ENCODE measurements at places on chromosomes 1 and 21. TPM values are rescaled to one million over a fixed set of nuclear protein-coding genes. Genes with fewer than 3 reads are reported as not detected.

DNA sequence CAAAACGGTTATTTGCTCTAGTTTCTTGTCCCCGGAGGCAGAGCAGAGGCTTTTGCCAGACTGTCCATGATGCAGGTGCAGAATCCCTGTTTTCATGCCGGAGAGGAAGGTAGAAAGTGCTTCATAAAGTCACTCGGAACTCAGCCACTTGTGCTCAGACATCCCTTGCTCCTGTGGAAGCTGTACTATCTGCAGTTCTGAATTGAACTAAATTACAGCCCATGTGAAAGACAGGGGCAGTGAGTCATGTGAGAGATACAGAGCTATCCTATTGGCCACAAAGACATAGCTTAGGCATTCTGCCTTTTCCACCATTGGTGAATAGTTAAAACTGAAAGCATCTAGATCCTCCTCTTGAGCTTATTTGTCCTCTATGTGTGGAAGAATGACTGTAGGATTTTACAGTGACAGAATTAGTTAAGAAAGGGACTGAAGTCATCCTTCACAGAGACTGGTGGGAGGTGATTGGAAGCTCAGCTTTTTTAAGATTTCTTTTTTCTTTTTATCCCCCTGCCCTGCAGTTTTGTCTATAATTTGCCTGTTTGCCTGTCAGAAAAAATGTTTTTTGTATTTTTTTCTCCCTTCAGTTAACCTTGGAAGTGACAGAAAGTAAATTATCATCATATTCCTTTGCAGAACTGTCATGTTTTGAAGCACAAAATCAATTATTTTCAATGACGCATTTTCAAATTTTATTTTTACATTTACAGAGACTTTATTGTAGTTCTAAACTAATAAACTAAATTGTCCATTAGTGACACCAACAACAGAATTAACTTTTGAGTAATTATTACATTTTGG lies 298.6 kb downstream of the PTPRC start:
- no peak for DNase-seq
- H3K4me3 ChIP-seq, result peak overlapping the region; percentile 43
- no peaks in the 10 kb centered on the region for H3K36me3 ChIP-seq
- peak overlapping the region; percentile 85 for H3K27ac ChIP-seq

GRCh38 chr21:40546647-40547046 lies 300.3 kb downstream of the DSCAM start:
- H3K4me1 ChIP-seq, result no peaks in the 10 kb centered on the region
- no peaks in the 10 kb centered on the region for H3K27me3 ChIP-seq
- H3K36me3 ChIP-seq, result no peaks in the 10 kb centered on the region
- no peak for DNase-seq

MANEAL gene
- 4.7 TPM for total RNA-seq

DNA sequence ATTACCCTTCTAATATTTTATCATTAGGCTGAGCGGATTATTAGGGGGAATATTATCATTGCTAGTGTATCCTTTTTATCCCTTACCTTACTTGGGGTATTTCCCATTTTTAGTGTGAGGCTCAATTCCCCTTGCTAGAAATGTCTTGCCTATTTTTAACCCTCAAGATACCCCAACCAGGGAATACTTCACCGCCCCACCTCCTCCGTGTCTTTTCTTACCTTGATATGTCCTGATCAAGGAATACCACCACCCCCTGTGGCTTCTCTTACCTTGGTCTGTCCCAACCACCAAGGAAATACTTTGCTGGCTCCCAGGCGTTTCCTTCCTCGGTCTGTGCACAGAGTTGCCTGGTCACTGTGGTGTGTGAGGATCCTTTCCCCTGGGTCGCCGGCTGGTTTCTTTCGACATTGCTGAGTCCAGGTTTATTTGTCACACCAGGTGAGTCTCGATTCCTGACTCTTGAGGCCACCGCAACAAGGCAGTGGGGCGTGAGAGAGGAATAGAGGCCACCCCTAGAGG lies 57.8 kb downstream of the SERINC2 start:
- H3K4me1 ChIP-seq, result no peaks in the 10 kb centered on the region
- no peak overlapping the region for H3K27ac ChIP-seq
- no peaks in the 10 kb centered on the region for H3K36me3 ChIP-seq
- no peak for DNase-seq
- H3K4me3 ChIP-seq, result no peak overlapping the region
- no peaks in the 10 kb centered on the region for H3K27me3 ChIP-seq

GRCh38 chr21:29149808-29150425 lies 19.5 kb downstream of the MAP3K7CL start:
- H3K27me3 ChIP-seq, result no peaks in the 10 kb centered on the region
- no peak overlapping the region for H3K4me3 ChIP-seq
- DNase-seq, result no peak
- H3K36me3 ChIP-seq, result no peaks in the 10 kb centered on the region
- H3K27ac ChIP-seq, result no peak overlapping the region

PCAT6 gene
- not detected for total RNA-seq

DNA sequence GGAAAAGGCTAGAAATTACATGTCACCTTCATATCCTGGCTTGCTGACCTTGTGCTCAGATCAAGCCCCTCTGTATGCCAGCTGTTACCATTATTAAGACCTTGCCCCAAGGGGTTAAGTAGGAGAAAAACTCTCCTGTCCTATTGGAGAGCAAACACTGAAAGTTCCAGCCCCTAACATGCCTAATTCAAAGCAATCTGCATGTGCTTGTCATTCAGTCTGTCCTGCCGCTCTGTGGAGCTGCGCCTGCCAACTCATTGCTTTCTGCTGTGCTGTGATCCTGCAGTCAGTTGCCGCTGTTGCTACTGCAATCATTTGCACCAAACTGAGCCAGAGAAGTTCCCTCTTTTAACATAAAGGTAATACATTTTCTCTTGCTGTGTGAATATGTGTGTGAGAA lies 113.4 kb downstream of the DISP1 start:
- peak overlapping the region; percentile 57 for H3K27ac ChIP-seq
- peaks cover 41% of the 10 kb centered on the region for H3K4me1 ChIP-seq
- peak overlapping the region; percentile 10 for H3K4me3 ChIP-seq
- H3K27me3 ChIP-seq, result no peaks in the 10 kb centered on the region
- DNase-seq, result peak; percentile 76
- H3K36me3 ChIP-seq, result no peaks in the 10 kb centered on the region

DNA sequence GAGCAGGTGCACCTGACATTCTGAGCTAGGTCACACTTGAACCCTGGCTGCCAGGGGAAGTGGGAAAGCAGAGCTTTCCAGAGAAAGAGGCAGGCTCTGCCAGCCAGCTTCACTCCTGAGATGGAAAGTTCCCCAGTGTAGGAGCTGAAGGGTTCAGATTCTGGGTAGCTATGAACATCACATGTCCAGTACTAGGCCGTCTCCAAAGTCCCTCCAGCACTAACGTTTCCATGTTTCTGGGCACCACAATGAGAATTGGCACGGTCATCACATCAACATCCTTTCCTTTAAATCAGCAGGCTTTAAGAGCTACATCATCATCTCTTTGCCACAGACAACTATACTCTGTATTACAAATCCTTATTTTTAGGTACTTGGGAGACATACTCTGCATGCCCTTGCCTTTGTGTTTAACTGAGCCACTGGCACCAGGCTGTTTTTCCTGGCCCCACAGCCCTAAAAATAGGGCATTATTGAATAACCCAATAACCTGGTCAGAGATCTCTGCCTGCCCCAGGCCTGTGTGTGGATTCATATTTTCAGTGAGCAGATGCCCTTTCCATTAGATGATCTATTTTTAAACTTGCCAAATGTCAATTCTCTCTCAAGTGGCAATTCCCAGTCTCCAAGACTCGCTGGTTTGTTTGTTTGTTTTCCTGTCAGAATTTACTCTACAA lies 35.4 kb upstream of the USP24 start:
- no peak for DNase-seq
- no peak overlapping the region for H3K27ac ChIP-seq
- peaks cover 8% of the 10 kb centered on the region for H3K4me1 ChIP-seq
- no peak overlapping the region for H3K4me3 ChIP-seq

GRCh38 chr1:2907051-2907450 lies 105.6 kb upstream of the TTC34 start:
- H3K36me3 ChIP-seq, result no peaks in the 10 kb centered on the region
- no peak overlapping the region for H3K4me3 ChIP-seq
- no peak for DNase-seq
- H3K27ac ChIP-seq, result no peak overlapping the region
- H3K4me1 ChIP-seq, result no peaks in the 10 kb centered on the region
- H3K27me3 ChIP-seq, result no peaks in the 10 kb centered on the region

DNA sequence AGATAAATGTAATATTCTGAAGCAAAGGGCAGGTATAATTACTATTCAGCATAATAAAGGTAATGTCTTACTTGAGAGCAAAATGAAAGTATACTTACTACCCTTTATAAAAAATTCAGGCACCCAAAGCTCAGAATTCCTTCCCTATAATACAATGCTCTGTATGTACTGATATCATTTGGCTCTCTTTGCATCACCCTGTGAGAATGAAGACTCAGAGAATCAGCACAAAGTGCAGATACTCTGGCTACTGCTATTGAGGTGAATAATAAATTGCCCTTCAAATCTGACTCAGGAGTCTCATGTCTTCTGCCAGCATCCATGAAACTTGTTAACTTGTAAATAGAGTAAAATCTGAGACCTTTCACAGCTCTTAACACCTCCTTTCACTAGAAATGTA lies 108.5 kb upstream of the KCTD3 start:
- no peak for DNase-seq
- no peaks in the 10 kb centered on the region for H3K27me3 ChIP-seq
- no peaks in the 10 kb centered on the region for H3K36me3 ChIP-seq

DNA sequence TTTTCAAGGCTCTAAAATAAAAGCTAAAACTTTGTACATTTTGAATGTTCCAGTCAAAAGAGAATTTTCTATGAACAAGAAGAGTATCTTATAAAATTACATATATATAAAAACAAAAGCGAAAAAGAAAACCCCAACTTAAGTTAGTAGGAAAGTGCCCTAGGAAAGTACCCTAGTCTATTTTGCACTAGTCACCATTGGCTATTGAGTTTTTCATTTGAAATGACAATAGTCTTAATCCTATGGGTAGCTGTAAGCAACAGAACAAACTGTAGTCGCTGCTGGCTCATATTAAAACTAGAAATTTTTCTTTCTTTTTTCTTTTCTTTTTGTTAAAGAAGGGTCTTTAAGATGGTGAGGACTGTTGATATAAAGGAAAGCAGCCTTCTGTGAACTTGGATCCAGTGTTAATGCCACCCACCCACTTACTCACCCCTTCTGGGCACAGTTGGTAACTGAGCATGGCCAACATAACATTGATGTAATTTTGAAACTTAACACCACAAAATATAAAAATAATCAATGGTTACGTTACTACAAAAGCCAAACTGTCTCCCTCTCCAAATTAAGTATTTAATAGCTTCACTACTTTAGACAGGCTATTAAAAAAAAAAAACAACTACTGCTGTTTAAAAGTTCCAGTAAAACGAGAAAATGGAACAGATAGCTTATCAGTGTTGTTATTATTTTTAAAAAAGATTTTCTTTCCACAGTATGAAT lies 177.0 kb downstream of the EIF4G3 start:
- H3K27me3 ChIP-seq, result no peaks in the 10 kb centered on the region
- H3K27ac ChIP-seq, result no peak overlapping the region
- H3K4me3 ChIP-seq, result no peak overlapping the region
- no peaks in the 10 kb centered on the region for H3K36me3 ChIP-seq

DNA sequence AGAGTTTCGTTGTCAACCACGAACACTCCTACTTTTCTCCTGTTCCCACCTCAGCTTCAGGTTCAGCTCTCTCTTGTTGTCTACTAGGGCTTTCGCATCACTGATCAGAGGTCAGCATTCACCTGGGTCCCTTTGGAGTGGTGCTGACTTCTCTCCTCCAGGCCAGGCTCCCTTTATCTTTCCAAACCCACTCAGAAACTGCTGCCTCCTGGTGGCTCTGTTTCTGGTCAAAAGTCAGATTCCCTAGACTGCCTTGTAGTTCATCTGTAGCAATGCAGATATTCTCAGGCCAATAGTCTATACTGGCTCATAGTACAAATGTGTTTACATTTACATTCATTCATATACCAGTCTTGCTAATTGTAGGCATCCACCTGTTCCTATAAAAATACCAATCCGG lies 6.4 kb upstream of the ERI3 start:
- no peaks in the 10 kb centered on the region for H3K27me3 ChIP-seq
- H3K27ac ChIP-seq, result no peak overlapping the region
- no peak for DNase-seq
- H3K4me1 ChIP-seq, result no peaks in the 10 kb centered on the region
- no peak overlapping the region for H3K4me3 ChIP-seq

- H3K27me3 ChIP-seq, result no peaks in the 10 kb centered on the region
- H3K36me3 ChIP-seq, result peaks cover 80% of the 10 kb centered on the region
- no peak for DNase-seq
These were observed 67.4 kb downstream of the SASS6 start for GRCh38 chr1:100065183-100065968.

CDC42BPA gene
- 36.4 TPM for total RNA-seq

LRRC7 gene
- total RNA-seq, result 0.63 TPM

GRCh38 chr1:4784761-4785160 lies 130.4 kb downstream of the AJAP1 start:
- no peak overlapping the region for H3K27ac ChIP-seq
- H3K27me3 ChIP-seq, result no peaks in the 10 kb centered on the region
- H3K36me3 ChIP-seq, result no peaks in the 10 kb centered on the region

DNA sequence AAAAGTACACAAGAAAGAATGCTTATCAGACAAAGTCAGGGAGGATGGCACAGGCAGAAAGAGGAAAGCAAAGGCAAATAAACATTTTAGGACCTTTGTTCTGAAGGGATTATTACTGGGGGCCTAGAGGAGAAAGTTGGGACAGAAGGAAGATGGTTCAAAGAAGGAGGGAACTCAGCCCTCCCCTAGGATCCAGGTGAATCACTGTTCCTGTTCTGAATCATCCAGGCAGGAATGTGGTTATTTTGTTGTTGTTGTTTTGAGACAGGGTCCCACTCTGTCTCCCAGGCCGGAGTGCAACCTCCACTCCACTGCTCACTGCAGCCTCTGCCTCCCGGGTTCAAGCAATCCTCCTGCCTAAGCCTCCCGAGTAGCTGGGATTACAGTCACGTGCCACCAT lies 38.5 kb upstream of the PSEN2 start:
- DNase-seq, result no peak
- H3K4me1 ChIP-seq, result peaks cover 19% of the 10 kb centered on the region
- H3K4me3 ChIP-seq, result no peak overlapping the region
- no peaks in the 10 kb centered on the region for H3K27me3 ChIP-seq
- no peaks in the 10 kb centered on the region for H3K36me3 ChIP-seq

GRCh38 chr1:235161685-235162327 lies 756 bp upstream of the RBM34 start:
- no peaks in the 10 kb centered on the region for H3K27me3 ChIP-seq
- peaks cover 21% of the 10 kb centered on the region for H3K4me1 ChIP-seq
- DNase-seq, result no peak
- H3K27ac ChIP-seq, result peak overlapping the region; percentile 95

ST6GALNAC3 gene
- total RNA-seq, result 11.9 TPM
